ENCODE measurements at places on chromosomes 5 and 9. TPM values are rescaled to one million over a fixed set of nuclear protein-coding genes. Genes with fewer than 3 reads are reported as not detected.

Gene BNC2
- 9.8 TPM for polyA plus RNA-seq

DNA sequence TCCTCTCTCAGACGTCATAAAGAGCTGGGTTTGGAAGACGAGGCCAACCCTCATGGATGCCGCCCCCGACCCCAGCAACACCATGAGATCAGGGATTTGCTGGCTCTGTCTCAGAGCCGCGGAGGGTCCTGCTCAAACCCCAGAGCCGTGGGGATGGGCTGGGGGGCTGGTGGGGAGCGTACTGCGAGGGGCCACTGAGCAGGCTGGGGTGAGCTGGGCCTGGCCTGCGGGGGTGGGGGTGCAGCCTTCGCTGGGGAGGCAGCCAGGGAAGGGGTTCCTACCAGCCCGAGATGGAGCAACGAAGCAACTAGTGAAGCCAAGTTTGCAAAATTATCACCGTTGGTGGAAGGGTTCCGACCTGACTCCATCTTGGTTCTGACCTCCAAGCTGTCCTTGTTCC lies 5.1 kb upstream of the SLC12A7 start:
- no peak for DNase-seq

- no peak for DNase-seq
These were observed 124.5 kb downstream of the C5orf15 start for GRCh38 chr5:133843911-133844310.

DNA sequence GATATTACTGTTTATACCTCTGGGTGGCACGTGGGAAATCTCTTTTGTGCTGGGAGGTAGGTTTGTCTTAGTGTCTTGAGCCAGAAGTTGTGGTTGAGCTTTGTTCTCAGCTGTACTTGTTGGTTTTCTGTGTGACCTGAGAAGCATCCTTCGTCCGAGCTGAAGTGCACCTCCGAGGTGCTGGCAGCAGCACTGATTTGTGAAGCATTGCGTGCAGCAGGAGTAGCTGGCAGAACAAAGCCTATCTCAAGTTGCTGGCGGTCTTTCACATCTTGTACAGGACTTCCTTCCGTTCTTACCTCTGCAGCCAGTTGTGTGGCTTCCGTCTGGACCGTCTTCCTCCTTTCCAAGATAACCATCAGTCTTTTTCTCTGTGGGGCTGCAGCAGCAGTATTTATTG lies 4.3 kb downstream of the PRRC2B start:
- DNase-seq = no peak

DNA sequence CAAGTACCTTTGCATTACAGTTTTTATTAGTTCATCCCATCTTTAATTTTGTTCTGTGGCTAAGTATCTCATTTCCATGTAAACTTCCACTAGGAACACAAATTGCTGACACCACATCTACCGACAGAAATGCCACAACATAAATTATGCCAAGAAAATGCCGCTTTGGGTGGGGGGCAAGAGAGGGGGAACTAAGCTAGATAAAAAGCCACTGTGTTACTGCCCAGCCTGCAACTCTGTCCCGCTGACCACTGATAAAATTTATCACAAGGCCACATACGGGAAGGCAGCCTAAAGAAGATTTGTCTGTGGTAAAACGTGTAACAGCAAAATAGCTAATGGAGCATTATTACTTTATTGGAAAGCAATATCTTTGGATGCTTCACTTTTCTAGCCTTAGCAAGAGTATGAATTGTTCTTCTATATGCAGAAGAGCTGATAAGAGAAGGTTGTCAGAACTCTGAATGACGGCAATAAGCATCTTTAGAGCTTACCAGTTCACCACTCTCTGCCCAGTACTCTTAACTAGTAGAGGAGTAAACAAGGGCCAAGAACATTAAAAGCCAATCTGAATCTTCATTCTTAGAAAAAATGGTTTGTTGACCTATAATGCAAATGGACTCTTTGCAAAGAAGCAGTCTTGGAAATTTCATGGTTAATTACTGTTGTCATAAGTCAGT lies 172.2 kb upstream of the MEF2C start:
- no peak for DNase-seq

Gene OTULIN
- 18.2 TPM for polyA plus RNA-seq

DNA sequence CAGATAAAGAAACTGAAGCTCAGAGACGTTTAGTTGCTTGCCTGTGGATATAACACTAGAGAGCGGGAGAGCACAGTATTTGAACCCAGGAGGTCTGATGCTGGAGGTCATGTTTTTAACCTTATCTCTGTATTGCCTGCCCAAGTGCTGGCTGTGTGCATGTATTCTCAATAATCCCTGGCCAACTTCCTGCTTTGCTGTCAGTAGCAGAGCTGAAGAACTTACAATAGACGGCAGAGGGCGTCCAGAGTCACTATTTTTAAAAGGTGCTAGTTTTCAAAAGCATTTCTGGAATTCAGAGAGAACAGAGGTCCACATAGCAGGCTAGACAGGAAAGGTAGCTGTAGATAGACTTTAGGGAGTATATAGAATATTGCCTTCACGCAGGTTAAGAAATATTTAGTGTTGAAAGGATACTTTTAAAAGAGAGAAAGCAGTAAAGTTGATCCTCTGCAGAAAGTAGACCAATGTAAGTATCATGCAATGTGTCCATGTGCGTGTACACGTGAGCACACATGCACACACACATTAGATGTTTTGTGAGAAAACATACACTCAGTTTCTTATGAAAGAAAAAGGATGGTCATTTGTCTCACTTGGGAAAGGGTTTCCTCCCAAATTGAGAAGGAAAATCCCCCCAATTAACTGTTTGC lies 46.3 kb downstream of the PTCD2 start:
- peak; percentile 41 for DNase-seq

Gene ZDHHC11B
- 8.6 TPM for polyA plus RNA-seq

DNA sequence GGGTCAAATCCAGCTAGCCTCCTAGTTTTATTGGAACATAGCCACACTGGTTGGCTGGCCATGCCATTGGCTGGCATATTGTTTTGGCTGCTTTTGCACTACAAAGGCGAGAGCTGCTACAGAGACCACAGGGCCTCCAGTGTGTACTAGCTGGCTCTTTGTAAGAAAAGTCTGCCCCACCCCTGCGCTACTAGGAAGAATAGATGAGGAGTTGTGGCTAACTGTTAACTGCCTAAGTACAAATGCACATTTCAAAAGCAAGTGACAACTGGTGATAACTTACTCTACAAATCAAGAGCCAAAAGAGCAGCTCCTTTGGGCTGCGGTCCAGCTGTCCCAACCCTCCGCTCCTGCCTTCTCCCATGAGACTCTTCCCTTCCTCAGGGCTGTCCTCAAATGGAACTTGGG lies 63.9 kb downstream of the SERINC5 start:
- no peak for DNase-seq

GRCh38 chr5:157004893-157005551 lies 42.0 kb upstream of the TIMD4 start:
- DNase-seq = no peak

DNA sequence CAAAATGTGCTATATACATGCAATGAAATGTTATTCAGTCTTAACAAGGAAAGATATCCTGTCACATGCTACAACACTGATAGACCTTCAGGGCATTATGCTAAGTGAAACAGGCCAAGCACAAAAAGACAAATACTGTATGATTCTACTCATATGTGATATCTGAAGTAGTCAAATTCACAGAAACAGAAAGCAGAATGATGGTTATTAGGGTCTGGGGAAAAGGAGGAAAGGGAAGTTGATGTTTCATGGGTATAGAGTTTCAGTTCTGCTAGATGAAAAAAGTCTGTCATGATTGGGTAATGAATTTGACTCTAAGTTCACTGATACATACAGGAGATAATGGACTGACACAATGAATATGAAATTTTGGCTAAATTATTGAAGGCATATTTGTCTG lies 11.2 kb upstream of the RIC1 start:
- DNase-seq = no peak

- no peak for DNase-seq
These were observed 1067.6 kb upstream of the DMAC1 start for GRCh38 chr9:8867148-8867547.

- no peak for DNase-seq
These were observed 86.4 kb downstream of the MED10 start for GRCh38 chr5:6291961-6292360.

DNA sequence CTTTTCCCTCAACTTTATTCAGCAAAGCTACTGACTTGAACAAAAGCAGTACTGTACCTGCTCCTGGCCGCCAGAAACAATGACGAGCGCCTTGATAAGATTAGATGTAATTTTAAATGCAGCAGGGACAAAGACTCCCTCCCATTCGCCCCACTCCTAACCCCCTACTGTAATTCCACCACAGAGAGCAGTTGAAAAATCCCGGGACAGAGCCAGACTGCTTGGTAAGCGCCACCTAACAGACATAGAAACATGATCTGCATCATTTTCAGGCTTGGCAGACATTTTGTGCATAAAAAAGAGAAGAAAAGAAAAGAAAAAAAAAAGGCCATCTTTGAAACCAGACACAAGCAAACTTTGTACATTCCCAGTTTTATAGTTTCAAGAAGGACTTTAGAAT lies 81.9 kb downstream of the ISL1 start:
- no peak for DNase-seq

Gene CD180
- polyA plus RNA-seq = 0.86 TPM

- no peak for DNase-seq
These were observed 18.9 kb upstream of the GHR start for GRCh38 chr5:42404366-42404765.

DNA sequence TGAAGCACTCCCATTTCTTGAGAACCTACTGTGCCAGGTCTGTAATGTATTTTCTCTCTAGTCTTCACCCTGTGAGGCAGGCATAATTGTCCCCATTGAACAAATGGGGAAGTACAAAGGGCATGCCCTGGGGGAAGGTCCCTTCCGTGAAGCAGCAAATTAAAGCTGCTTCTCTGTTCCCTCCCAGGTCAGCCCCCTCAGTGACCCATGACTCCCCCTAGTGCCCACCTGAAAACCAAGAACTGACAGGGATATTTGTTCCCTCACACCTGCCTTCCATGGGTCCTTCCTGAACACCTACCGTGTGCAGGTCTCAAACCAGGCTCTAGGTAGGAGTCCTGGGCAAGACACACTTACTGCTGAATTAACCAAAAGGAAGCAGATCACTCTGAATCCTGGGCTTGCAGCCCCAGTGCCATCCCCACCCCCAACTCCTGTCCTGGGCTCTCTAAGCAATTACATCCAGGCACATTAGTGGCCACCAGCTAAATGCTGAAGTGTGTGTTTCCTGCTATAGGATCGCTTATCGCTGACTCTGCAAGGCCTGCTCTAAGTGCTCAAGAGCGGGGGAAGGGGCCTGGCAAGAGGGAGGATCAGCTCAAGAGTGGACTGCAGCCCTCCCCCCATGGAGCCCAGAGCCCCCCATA lies 254.8 kb downstream of the CDK5RAP2 start:
- no peak for DNase-seq

DNA sequence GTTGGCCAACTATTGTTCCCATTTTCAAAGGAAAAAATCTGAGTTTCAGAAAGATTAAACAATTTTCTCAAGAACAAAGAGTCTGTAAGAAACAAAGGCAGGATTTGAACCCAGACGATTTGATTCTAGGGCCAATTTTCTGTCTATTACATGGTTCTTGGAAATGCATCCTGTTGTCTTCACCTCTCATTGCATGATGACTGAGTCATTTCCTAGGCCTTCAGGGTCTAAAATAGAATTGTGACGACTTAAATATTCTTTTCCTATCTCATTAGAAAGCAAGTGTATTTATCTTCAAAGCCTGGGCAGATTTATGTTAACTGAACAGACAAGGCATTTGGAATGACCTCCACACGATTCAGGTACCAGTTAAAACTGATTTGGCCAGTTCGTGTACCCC lies 512.9 kb downstream of the NTRK2 start:
- DNase-seq = no peak

Gene DMRT3
- polyA plus RNA-seq = 1.7 TPM

- DNase-seq = no peak
These were observed 67.3 kb downstream of the PSMB7 start for GRCh38 chr9:124347968-124348358.

GRCh38 chr5:150313501-150313900 lies 10.8 kb upstream of the ARSI start:
- DNase-seq = no peak

DNA sequence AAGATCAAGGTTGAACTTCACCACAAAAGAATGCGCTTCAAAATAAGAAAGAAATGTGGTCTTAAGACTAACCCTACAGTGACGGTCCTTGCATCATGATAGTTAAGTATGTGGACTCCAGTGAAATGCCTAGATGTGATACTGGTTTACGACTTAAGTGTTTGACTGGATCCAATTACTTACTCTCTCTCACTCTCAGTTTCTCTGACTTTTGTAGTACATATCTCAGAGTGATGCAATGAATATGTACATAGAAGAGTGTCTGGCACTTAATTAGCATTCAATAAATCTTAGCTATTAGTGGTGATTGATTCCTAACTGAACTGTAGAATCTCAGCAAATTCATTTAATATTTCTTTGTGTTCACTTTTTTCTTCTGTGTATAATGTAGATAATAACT lies 411.7 kb upstream of the ITGA1 start:
- DNase-seq = no peak

DNA sequence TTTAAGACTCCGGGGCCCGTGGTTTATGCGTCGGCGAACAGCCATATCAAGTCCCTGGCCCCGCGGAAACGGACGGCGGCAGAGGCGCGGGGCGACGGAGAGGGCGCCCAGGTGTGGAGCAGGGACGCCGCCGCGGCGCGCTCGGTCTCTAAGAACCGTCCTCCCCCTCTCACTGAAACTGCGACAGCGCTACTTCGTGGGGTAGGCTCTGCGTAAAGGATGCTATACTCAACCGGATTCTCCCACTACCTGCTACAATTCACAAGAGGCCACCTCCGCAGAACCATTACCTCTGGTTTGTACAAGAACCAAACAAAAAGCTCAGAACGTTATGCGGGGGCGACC lies 404 bp downstream of the MRNIP start:
- DNase-seq = no peak

- DNase-seq = no peak
These were observed 2.3 kb upstream of the CSF2 start for GRCh38 chr5:132071338-132071707.

- DNase-seq = peak; percentile 29
These were observed 66.4 kb downstream of the MACROH2A1 start for GRCh38 chr5:135332519-135333150.

Gene TAF11L8
- polyA plus RNA-seq = not detected

Gene UGT3A2
- polyA plus RNA-seq = 19.4 TPM

Gene ZFYVE16
- polyA plus RNA-seq = 60.6 TPM

Gene SLC2A6
- 1.6 TPM for polyA plus RNA-seq
